ENCODE measurements at places on chromosomes 5 and 9. TPM values are rescaled to one million over a fixed set of nuclear protein-coding genes. Genes with fewer than 3 reads are reported as not detected.

Gene ECM2
- total RNA-seq = 0.72 TPM

Gene PCDHGC4
- total RNA-seq = 0.78 TPM

Gene DAPK1
- total RNA-seq = 0.12 TPM

Gene TMEFF1
- 2.1 TPM for total RNA-seq

Gene RNF145
- total RNA-seq = 38.3 TPM

Gene SMU1
- 27.5 TPM for total RNA-seq

Gene ACER2
- 1.5 TPM for total RNA-seq

Gene POU5F2
- total RNA-seq = 0.24 TPM

Gene S100Z
- 0.48 TPM for total RNA-seq

Gene ADGRD2
- total RNA-seq = not detected

Gene IFNA13
- total RNA-seq = not detected

Gene RMI1
- total RNA-seq = 6.6 TPM

Gene NOL8
- 13.9 TPM for total RNA-seq

Gene PDCD1LG2
- 10.7 TPM for total RNA-seq

Gene DBH
- total RNA-seq = not detected

Gene HAVCR1
- total RNA-seq = not detected

Gene PCDHGA10
- total RNA-seq = 0.78 TPM

Gene BARHL1
- total RNA-seq = not detected

Gene DNAH5
- 2.0 TPM for total RNA-seq

Gene CATSPER3
- total RNA-seq = not detected

Gene PCDHGA12
- 19.9 TPM for total RNA-seq

Gene GLDC
- total RNA-seq = 2.0 TPM

Gene FBN2
- total RNA-seq = 0.59 TPM

Gene PCDHA13
- total RNA-seq = not detected

Gene NPR3
- not detected for total RNA-seq

Gene ORM2
- not detected for total RNA-seq

Gene KIF4B
- not detected for total RNA-seq

Gene LPAR1
- total RNA-seq = 69.0 TPM

Gene SLC34A1
- total RNA-seq = not detected

Gene SOX30
- total RNA-seq = not detected

Gene PCDHA5
- total RNA-seq = not detected

Gene IL5
- not detected for total RNA-seq
